ENCODE measurements at places on chromosomes 16 and 17.
A peak's percentile ranks its signal among the peaks of the same experiment; 100 is the strongest.

DNA sequence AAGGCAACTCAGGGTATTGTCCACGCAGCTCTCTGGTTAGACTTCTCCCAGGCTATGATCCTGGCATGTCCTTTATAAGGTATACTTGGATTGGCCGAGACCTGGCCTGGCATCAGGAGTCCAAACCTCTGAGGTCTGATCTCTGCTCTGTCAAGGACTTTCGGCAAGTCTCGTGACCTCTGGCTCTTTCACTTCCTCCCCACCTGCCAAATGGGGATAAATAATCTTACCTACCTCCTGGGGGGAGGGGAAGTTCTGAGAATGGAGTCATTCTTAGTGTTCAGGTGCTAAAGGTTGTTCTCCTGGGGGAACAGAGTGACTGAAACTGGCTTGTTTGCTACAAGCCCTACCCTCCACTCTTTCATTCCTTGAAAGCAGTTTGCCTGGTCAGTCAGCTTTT is 7.6 kb downstream of the ATXN1L start:
- DNase-seq, result no peak

DNA sequence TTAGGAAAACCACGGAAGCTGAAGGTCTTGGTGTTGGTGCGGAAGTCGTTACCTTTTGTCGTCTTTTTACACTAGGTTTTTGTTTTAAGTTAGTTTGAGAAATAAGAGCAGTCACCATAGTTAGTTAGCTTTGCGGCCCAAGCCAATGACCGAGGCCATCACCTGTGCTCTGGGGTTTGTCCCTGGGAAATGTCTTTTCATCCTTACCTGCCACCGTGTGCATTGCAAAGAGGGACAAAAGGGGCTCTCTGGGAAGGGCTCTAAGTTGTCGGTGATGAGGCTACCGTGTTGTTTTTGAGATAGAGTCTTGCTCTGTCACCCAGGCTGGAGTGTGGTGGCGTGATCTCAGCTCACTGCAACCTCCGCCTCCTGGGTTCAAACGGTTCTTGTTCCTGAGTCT is 49.8 kb downstream of the NDE1 start:
- DNase-seq, result no peak

DNA sequence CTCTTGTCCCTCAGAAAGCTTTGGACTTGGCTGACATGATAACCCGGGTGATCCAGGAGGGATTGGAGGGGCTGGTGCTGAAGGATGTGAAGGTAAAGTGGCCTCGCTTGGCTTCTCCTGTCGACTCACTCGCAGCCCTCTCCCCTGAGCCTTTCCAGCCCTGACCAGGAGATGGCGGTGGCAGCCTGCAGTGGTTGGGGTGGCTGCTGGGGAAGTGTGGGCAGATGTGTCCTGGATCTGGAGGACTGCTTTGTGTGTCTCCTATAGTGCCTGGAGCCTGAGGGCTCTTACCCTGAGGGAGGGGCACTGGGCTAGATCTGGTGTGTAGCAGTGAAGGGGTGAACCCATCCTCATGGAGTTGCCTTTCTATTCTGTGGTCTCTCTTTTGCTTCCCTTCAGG is 17.9 kb downstream of the LIG3 start:
- peak; percentile 78 for DNase-seq

- DNase-seq, result peak; percentile 51
Observed at GRCh38 chr16:8878523-8878911, 3.6 kb upstream of the LITAFD start.

DNA sequence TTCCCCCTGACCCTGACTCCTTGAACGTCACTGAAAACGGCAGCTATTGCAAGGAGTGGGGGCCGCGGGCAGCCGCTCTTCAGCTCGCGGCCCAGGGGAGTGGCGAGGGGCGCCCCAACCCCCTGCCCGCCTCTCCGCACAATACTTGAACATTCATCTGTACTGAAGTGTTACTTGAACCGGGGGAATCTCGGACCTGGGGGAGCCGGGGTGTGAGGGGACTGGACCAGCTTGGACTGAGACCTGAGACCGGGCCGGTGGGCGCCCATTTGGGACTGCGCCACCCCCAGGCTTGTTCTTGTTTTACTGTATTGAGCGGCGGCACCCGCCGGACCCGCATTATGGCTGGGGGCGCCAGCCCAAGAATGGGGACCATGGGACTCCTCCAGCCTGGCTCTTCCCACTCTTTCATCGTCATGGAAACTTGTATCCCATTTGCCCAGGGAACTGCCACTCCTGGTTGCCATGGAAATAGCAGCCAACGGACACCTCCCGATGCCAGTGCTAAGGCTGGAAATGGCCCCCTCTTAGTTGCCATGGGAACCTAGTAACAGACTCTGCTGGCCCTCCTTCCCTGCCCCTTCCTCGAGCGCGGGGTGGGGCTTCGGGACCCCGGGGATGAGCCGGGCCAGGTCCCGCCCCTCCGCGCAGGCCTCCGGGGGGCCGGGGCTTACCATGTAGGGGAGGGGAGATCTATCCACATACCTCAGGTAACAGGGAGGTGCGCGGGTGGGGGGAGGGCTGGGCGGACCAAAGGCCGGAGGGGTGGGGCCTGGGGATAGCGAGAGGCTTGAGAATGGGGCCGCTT is 805 bp upstream of the ORAI3 start:
- peak; percentile 98 for DNase-seq

- no peak for DNase-seq
Observed at GRCh38 chr16:88687676-88688012, 1.3 kb upstream of the SNAI3 start.

GRCh38 chr16:23557779-23558702 is 514 bp downstream of the UBFD1 start:
- DNase-seq, result no peak

DNA sequence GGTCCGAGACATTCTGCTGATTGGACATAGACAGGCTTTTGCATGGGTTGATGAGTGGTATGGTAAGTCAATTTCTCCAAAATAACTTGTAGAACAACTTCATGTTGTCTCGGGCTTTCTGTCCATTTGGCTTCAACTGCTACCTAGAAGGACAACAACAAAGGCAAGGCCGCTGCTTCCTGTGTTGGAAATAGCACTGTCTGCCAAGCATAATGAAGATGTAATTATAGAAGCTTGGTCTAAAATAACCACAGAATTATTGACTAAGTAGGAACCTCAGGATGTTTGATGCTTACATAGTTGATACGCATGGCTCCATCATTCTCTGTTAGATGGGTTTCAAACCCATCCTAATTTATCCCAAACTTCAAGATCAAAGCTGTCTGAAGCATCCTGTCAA is 42.3 kb upstream of the NOL11 start:
- DNase-seq, result no peak

- DNase-seq, result no peak
Observed at GRCh38 chr16:14132696-14133048, 61.6 kb downstream of the MRTFB start.

- DNase-seq, result no peak
Observed at GRCh38 chr17:73550556-73550955, 93.7 kb downstream of the SDK2 start.

- DNase-seq, result no peak
Observed at GRCh38 chr17:55605705-55606487, 94.6 kb upstream of the SMIM36 start.

GRCh38 chr16:89391-90302 is 11.6 kb downstream of the MPG start:
- no peak for DNase-seq

DNA sequence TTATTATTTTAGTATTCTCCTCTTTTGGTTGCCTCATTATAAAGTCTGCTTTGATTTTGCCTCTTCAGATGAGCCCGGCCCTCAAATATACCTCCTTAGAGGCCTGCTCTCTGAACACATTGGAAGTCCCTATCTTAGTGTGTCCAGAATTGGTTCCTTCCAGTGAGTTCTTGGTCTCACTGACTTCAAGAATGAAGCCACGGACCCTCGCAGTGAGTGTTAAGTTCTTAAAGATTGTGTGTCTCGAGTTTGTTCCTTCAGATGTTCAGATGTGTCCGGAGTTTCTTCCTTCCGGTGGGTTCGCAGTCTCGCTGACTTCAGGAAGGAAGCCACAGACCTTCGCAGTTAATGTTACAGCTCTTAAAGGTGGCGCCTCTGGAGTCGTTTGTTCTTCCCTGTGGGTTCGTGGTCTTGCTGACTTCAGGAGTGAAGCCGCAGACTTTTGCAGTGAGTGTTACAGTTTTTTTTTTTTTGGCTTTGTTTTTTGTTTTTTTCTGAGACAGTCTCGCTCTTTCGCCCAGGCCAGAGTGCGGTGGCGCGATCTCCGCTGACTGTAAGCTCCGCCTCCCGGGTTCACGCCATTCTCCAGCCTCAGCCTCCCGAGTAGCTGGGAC is 45.8 kb upstream of the NOS2 start:
- no peak for DNase-seq

- no peak for DNase-seq
Observed at GRCh38 chr16:27458258-27458657, 56.3 kb downstream of the IL21R start.

DNA sequence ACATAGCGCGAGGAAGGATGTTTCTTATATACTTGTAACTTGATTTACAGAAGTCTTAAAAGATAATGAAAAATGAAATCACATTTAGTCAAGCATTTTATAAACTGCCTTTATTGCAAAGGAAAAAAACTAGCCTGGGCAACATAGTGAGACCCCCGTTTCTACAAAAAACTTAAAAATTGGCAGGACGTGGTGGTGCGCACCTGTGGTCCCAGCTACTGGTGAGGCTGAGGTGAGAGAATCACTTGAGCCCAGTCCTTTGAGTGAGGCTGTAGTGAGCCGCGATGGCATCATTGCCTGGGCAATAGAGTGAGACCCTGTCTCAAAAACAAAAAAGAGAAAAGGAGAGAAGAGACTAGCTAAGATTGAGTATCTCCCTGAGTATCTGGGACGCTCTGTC is 145.2 kb upstream of the CIBAR2 start:
- DNase-seq, result no peak

DNA sequence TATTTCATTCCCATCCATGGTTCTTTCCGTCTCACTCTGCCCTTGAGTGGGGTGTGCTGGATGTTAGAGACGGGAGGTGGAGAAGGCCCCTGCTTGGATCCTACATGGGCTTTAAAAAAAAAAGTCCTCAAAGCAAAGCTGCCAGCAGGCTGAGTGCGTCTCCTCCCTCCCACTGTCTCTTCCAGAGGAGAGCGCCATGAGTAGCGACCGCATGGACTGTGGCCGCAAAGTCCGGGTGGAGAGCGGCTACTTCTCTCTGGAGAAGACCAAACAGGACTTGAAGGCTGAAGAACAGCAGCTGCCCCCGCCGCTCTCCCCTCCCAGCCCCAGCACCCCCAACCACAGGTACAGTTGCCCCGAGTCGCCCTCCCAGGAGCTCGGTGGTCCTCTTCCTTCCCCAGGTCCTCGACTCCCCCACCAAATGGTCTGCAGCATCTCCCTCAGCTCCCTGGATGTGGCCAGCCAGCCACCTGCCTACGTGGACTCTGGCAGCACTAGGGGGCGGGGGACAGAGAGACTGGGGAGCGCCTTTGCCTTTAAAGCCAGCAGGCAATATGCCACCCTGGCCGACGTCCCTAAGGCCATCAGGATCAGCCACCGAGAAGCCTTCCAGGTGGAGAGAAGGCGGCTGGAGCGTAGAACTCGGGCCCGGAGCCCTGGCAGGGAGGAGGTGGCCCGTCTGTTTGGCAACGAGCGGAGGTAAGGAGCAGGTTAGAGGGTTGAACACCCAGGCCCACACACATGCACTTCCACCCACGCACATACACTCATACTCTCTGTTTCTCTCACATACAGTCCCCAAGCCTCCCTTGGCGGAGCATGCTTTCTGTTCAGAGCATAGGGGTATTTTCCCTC is 68.2 kb downstream of the PLD6 start:
- no peak for DNase-seq

- no peak for DNase-seq
Observed at GRCh38 chr16:5018793-5019192, 14.9 kb downstream of the NAGPA start.

GRCh38 chr17:43750153-43750552 is 8.4 kb downstream of the SOST start:
- no peak for DNase-seq

- DNase-seq, result peak; percentile 95
Observed at GRCh38 chr17:35747540-35748017, 5.5 kb downstream of the GAS2L2 start.

DNA sequence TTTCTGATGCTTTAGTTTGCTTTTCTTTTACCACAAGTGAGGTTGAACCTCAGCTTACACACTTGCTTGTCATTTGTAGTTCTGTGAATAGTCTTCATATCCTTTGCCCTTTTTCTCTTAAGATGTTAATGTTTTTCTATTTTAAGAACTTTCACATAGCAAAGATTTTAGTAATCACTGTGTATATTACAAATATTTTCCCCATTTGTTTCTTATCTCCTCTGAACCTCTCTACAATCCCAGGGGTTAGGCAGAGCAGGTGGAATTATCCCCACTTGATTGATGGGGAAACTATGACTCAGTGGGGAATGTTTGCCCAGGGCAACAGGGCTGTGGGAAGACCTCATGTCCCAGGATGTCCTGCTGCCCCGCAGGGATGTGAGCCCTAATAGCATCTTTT is 11.7 kb upstream of the MYH3 start:
- peak; percentile 17 for DNase-seq

GRCh38 chr16:54930869-54931119 is 129 bp downstream of the IRX5 start:
- no peak for DNase-seq

GRCh38 chr17:27446569-27447301 is 9.5 kb upstream of the KSR1 start:
- DNase-seq, result peak; percentile 38

- DNase-seq, result peak; percentile 43
Observed at GRCh38 chr16:86768999-86769398, 190.7 kb downstream of the FOXL1 start.

- DNase-seq, result no peak
Observed at GRCh38 chr16:55126456-55126855, 195.8 kb downstream of the IRX5 start.

- DNase-seq, result no peak
Observed at GRCh38 chr17:59688008-59688407, 19.2 kb downstream of the PTRH2 start.

DNA sequence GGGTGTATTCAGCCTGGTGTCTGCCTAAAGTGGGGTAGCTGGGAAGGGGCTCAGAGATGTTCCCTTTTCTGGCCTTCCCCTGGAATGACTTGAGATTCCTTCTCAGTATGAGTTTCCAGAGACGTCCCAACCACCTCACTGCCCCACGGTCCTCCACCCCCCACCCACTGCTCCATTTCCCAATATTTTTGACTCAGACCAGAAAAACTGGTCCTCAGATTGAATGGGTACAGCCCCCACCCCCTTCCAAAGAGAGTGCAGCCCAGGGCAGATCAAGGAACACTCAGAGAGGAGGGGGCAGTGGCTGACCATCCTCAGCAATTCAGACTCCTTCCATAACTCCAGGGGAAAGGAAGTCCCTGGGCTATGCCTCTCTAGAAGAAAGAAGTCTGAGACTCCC is 3.2 kb downstream of the ACLY start:
- DNase-seq, result no peak

- no peak for DNase-seq
Observed at GRCh38 chr17:5511401-5512225, 25.2 kb downstream of the MIS12 start.

GRCh38 chr16:55289353-55289752 is 34.6 kb upstream of the IRX6 start:
- DNase-seq, result no peak

All from A549 (cell line).